ENCODE measurements at places on chromosomes 2 and 18.

DNA sequence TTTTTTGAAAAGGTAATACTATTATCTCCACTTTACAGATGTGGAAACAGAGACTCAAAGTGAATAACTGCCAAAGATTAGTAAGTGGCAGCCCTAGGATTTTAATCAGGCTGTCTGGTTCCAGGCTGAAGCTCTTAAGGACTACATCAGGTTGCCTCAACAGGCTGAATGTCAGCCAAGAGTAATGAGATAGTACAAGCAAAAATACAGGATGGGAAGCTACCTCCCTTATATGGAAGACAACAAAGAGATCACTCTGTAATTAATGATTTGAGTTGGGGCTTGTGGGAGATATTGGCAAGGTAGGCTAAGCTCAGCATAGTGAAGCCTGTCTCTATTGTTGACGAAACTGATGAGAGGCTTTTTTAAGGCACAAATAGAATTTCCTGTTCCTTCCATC lies 323.1 kb downstream of the KCNJ3 start:
- DNase-seq: no peak

DNA sequence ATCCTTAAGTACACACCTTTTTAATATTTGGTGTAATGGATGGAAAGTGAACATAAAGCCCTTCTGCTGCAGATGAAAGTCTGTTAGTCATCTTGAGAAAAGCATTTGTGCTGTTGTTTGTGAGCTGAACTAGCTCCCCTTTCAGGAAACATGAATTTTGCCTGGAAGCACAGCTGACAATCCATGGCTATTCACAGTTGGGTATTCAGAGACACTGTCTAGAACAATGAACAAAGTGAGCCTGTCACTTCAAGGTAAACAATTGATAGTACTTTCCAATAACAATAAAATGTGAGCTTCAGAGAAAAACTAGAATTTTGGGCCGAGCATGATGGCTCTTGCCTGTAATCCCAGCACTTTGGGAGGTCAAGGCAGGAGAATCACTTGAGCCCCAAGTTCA lies 6.8 kb upstream of the EFHD1 start:
- no peak for DNase-seq

DNA sequence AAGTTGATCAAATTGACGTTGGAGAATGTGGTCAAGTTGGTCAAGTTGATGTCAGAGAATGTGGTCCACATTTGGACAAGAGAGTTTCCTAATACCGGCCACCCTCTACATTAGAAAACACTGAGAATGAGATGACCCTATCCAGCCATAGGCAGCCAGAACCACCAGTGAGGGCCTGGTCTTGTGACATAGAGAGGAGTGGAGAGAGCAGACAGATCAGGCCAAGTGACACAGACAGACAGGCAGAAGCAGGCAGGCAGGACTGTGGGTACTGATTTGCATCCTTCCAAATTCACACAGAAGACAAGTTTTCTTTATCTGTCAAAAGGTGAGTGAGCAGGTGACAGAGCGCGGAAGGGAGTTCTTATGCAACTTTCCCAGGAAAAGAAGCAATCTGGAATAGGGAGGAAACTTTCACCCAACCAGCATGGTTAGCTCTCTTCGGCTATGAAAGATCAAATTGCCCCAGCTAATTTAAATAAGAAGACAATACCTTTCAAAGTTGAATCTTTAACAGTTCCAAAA lies 109.1 kb upstream of the PID1 start:
- DNase-seq: no peak

GRCh38 chr2:104896446-104896845 lies 42.5 kb downstream of the POU3F3 start:
- DNase-seq: no peak

GRCh38 chr2:172834881-172835280 lies 99.2 kb downstream of the RAPGEF4 start:
- no peak for DNase-seq

GRCh38 chr2:230447455-230448451 lies 31.8 kb downstream of the SP100 start:
- no peak for DNase-seq

GRCh38 chr2:3321825-3322224 lies 55.8 kb downstream of the EIPR1 start:
- DNase-seq: no peak

DNA sequence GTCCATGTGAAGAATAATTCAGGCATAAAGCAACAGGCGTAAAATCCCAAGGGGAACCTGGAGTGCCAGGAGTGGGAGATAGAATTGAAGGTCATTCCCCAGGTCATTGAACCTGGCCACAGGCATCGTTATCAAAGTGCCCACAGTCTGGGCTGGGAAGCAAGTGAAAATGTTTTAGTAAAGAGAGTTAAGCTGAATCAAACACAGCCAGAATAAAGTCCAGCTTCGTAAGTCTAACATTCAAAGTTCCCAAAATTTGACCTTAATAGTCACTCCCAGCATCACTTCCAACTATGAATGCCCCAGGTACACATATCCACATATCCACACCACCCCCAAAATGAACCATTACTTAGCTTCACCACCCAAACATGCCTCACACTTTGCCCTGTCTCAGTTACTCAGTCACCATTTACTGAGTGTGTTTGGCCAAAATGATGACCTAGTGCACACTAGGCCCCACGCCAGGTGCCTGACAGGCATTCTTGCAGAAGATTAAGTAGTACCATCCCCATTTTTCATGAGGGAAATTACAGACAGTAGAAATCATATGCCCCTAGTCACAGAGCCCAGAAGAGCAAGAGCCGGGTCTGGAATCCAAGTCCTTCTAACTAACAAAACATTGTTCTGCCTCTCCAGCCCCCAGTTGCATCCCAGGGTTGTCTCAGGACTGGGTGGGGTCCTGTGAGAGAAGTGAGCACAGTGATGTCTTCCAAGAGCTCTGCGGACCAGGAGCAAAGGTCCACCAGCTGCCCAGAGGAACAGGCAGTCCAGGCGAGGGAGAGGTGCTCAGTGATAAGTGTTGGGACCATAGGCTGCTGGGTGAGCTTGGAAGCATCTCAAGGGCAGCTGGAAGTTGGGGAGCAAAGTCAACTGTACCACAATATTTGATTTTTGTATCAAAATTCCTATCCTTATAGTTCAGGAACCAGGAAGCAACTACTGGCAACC lies 65.2 kb upstream of the MYCN start:
- no peak for DNase-seq

DNA sequence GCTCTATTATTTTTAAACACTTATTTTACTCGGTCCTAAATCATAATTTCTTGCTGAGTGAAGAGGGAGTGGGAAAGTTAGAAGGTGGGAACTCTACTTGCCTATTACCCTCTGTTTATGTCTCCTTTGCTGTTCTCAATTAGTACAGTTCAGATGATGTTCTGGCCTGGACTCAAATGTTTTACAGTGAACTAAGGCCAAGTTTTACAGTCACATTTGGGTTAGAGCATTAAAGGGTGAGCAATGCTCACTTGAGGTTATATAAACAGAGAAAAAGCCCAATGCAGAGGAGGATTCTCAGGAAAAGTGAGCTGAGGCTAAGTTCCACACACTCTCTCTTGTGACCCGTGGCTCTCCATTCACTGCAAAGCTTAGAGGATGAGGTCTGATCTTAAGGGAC lies 52.4 kb downstream of the ITSN2 start:
- DNase-seq: no peak

- DNase-seq: no peak
Observed at GRCh38 chr2:98324181-98324580, 22.1 kb upstream of the CNGA3 start.

DNA sequence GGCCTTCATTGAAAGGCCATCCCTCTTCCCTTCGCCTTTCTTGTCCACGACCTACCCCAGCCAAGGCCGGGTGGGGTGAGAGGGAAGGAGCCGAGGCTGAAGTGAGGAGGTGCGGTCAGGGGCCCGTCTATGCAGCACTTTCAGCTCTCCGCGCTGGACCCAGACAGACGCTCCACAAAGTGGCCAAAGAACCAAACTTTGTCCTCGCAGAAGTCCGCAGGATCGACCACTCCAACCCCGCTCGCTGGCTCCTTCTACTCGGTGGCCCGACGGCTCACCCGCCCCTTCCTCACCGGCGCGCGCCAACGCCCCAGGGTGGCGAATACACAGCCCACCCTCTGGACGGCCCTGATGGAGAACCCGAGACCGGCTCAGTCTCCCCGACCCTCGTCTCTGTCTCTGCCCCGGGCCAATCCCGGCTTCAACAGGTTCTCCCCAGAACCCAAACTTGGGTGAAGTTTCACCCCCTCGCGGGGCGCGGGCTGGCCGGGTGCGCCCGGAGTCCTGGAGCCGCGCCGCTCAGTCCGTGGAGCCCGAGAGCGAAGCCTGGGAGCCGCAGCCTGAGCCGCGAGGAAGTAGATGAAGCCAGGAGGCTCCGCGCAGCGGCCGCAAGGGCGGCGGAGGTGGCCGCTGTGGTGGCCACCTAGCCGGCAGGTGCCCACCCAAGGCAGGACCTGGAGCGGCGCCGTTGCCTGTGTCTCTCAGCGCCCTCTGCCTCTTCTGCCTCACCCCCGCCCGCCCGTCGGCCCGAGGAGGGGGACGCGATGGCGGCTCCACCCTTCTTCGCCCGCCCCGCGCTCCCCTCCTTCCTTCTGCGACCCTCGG lies 26.7 kb upstream of the ALPP start:
- no peak for DNase-seq

DNA sequence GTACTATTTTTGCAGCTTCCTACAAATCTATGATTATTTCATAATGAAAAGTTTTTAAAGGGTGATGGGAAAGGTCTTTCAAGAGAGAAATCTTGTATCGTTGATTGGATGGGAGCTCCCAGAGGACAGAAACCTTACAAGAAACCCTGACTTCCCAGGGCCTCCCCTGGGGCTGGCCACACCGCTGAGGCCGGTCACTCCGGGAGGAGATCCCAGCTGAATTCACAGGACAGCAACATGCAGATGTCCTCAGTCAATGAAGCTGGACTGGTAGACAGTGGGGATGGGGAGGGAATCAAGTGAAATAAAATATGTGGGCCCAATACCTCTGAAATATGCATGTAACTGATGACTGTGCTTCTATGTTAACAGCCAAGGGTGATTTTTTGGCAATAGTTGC lies 135.6 kb downstream of the TFCP2L1 start:
- no peak for DNase-seq

DNA sequence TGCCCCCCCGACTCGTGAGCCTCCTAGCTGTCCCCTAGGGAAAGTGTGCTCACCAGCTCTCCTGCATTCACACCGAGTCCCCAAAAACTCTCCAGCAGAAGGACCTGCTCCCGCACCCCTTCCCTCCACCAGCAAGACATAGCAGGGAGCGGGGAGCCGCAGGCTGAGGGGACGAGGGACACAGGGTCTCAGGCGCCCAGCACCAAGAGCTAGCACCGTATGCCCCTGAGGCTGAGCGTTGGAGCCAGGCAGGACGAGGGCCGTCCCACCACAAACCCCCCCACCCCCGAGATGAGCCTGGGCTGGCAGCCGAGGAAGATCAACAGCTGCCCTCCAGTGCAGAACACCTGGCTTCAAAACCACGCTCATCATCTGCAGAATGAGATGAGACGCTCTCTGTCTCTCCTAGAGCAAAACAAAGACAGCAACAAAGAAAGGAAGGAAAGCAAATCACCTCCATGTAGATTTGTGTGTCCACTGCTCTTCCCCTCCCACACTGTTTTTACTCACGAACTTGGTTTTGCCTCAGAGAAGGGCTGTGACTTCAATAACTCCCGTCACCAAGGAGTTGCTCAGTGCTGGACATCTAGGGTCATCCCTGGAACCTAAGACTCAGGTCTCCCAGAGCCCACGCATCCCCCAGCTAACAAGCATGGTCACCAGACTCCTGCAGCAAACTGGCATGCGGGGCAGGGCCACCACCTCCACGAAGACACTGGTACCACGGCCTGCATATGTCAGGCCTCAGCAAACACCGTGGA lies 39.7 kb upstream of the SALL3 start:
- no peak for DNase-seq

DNA sequence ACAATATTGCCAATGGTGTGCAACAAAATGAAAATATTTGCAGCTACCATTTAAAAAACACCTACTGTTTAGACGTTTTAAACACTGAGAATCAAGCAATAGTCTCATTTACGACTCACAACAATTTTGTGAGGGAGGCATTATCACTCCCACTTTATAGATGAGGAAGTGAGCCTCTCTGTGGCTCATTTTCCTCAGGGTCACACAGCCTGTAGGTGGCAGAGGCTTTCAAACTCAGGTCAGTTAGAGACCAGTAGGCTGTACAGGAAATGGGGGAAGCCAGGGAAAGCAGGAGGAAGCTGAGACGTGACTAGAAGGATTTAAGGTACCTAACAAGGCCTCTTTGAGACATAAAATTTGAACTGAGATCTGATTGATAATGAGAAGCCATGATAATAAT lies 95.0 kb upstream of the ZNF521 start:
- DNase-seq: no peak

DNA sequence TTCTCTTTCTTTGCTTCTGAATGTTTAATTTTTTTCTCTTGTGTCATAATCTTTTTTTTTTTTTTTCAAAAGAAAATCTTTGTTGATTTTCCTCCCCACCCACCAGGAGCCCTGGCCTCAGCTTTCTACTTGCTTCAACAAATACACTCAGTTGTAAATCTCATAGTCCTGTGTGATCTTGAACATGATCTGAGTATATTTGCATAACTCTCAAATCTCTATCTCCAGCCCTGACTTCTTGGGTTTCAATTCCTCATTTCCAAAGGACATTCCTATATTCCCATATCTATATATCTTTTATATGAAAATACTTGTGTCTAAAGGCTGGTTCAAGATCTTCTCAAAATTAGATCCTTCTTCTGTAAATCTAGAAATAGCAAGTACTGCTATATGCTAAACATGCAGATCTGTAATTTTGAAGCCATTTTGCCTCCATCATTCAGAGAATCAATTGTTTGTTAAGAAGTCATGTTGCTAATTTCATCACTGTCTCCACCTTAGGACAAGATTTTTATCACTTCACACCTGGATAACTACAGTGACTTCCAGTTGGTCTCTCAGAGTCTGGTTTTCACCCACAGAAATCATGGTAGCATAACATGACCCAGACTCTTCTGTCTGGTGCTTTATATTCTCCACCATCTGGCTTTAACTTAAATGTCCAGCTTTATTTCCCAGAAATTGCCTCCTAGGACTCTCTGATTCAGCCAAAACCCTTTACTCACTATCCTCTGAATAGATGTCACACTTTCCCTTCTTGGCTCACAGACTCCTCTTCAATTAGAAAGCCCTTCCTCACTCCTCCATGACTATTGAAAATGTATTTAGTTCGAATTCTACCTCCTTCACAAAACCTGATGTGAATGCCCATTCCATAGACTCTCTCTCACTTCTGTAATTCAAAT lies 98.1 kb downstream of the ZEB2 start:
- no peak for DNase-seq

Measured in hypothalamus (tissue), 51 donors.